Urothelium cell line (cell line): ENCODE measurements at places on chromosomes 7 and 10.

- peak; percentile 44 for DNase-seq
Measured at GRCh38 chr10:90751107-90751997, 106.5 kb downstream of the HTR7 start.

DNA sequence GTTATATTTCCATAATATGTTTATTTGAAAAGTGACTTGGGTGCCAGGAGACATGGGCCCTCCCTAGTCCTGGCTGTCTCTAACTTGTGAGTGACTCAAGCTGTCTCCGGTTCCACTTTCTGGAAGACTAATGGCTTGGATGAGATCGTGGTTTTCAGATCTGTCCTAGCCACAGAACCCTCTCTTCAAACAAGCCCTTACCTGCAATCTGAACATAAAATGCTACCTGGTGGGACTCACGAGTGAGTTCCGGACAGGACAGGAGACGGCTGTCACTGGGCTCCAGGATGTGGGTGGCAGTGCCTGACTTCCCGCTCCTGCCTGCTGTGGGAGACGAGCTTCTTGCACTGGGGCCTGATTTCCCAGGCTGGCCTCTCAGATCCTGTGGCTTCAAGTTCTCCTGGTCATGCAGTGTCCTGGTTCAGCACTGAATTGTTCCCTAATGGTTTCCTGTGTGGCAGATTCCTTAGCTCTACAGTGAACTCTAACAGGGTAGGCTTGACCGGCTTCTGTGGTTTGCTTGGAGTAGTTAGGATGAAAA lies 26.0 kb upstream of the PFKFB3 start:
- no peak for DNase-seq

DNA sequence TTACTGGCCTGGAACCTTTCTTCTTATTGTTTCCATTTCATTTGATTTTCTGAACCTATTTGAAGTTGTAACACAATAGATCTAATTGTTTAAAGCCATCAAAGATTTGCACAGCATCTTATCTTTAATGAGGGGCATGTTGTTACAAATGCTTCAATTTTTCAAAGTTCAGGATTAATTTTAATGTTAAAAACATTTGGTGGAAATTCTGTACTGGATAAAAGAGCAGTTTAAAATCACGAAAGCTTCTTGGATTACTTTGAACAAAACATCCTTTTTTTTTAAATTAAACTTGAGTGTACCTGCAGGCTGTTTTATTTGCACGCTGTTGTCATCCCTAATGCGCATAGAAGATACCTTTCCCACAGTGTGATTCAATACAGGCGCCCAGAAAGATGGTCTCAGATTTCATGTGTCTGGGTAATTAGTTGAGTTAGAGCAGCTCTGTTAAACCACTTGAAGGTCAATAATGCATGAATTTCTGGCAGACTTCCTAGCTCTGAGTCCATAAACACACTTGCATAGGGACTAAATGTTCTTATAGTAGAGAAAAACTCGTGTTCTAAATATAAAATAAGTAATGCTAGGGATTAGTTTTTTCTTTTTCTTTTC lies 29.3 kb upstream of the DDX50 start:
- DNase-seq, result no peak

- peak; percentile 20 for DNase-seq
Measured at GRCh38 chr10:126059076-126059826, 162.9 kb downstream of the FANK1 start.

- DNase-seq, result no peak
Measured at GRCh38 chr10:15426558-15426957, 55.5 kb upstream of the FAM171A1 start.

DNA sequence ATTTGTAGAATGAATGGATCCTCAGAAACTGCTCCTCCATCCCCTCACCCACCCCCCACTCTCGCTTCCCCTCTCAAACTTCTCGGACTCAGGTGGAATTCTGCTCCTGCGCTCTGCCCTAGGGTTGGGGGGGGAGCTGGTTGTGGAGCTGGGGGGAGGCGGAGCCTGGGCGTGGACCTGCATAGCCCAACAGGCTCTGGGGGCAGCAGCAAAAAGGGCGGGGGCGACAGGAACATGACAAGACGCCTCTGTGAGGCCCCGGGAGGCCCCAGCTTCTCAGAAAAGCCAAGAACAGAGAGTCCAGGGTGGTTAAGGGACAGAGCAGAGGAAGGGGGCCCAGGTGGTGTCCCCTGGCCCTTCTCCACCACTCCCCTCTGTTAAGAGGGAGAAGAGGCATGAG lies 3.5 kb downstream of the TSC22D4 start:
- DNase-seq, result no peak

DNA sequence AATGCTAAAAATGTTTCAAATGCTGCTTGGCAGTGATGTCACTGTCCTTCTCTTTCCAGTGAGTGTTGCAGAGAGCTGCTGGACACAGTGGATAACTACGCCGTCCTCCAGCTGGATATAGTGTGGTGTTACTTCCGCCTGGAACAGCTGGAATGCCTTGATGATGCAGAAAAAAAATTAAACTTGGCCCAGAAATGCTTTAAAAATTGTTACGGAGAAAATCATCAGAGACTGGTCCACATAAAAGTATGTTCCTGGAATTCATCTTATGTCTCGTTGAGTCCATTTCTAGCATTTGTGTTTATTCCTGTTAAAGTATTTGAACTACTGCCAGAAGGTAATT lies 25.2 kb downstream of the NUB1 start:
- DNase-seq, result no peak

DNA sequence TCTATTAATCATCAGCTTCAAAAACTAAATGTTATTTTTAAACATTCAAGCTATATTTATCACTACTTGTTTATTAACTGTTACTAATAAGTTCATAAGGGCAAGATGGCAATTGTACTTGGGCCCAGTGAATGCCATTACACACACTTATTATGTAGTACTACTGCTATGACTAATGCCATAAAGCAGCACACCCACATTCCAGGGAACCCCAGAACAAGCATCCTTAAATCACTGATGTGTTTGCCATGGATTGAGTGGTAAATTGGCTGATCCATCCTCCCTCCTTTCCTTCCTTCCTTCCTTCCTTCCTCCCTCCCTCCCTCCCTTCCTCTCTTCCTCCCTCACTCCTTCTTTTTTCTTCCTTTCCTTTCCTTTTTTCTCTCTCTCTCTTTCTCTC lies 37.4 kb upstream of the RSU1 start:
- no peak for DNase-seq

DNA sequence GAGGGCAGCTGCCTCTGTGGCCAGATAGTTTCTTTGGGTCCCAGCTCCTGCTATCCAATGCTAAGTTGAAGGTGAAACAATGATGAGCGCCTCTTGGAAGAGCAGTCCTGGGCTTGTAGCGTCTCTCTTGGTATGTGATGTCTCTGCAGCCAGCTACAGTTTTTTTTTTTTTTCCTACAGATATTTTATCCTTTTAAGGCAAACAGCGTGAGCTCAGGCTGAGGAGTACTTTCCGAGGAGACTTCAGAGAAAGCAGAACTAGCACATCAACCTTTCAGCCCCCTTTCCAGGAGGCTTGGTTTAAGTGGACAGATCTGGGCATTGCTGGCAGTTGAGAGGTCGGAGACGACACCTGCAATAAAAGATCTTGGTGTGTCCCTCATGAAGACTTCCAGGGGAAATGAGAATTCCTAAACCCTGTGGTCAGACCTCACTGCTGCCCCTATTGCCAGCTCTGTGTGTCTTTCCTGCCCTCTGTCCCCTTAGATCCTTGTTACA lies 9.1 kb downstream of the PRKG1 start:
- no peak for DNase-seq

DNA sequence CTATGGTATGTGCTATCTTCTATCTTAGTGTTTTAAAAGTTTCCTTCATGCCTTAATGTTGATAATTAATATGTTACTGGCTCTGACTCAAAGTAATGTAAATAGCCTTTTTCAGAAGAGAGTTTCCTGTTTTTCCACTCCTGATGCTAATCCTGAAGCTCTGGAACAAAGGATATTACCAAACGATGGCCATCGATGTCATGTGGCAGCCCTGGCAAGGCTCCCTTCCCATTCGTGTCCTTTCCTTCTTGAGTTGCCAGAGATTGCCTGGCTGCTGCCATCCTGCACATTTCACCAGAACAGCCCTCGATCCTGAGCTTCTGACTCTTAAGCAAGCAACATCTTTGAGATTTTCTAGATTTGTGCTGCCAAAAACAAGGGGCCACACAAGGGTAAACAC lies 46.0 kb downstream of the RNF133 start:
- no peak for DNase-seq

DNA sequence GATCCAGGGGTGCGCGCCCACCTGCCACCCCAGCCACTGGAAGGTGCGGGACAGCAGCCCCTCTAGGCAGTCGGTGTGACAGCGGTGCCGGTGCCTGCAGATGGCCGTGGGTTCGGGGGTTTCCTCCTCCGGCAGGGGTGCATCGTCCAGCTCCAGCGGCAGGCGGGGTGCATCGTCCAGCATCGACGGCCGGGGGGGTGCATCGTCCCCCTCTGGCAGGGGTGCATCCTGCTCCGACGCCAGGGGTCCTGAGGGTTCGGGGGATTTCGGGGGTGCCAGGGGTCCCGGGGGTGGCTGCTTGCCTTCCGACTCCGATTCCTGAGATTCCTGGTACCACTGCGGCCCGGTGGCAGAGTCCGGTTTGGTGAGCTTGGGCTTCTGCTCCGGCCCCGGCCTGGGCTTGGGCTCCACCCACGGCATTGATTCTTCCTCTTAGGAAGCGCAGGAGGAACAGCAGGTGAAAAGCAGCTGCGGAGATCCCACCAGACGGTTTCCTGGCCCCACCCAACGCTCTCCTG lies 90.2 kb upstream of the RAB18 start:
- DNase-seq, result no peak

GRCh38 chr10:109187677-109188076 lies 735.6 kb downstream of the XPNPEP1 start:
- no peak for DNase-seq

DNA sequence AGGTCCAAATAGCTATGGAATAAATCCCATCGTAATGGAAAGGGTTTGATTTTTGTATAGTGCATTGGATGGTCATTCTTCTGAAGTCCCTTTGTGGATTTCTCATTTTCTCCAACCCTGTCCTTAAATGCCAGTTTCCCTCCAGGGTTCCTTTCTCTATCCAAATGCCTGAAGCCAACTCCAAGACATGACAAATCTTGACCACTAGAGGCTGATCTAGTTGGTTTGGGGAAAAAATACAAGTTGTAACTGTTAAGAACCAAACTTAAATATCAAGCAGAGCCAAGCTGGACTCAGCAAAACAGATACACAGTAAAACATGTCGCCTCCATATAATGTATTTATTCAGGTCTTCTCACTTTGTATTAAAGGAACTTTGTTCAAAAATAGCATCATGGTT lies 28.7 kb downstream of the FRMD4A start:
- DNase-seq, result no peak

DNA sequence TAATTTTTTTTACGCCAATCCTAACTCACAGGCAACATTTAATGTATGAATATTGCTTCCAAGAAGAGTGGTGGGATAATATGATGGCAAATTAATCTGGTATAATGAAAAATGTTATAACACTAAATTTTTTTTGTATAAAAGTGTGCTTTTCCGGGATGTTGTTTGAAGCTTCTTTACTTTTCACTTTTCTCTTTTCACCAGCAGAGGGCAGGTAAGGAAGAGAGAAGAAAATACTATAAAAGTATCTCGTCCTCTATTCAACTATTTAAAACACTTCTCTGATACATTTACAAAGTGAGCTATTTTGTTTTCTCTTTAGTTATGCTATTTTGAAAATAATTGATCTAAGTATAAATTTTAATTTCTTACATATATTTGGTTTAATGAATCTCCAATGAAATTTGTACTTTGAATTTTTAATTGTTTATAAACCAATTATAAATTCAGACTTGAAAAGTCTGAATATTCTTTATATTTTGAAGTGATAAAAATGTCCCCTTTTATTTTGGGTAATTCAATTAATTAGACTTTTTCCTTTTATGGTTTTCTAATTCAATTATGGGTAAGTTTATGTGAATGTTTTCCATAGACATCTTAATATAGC lies 20.7 kb upstream of the CFTR start:
- peak; percentile 5 for DNase-seq

DNA sequence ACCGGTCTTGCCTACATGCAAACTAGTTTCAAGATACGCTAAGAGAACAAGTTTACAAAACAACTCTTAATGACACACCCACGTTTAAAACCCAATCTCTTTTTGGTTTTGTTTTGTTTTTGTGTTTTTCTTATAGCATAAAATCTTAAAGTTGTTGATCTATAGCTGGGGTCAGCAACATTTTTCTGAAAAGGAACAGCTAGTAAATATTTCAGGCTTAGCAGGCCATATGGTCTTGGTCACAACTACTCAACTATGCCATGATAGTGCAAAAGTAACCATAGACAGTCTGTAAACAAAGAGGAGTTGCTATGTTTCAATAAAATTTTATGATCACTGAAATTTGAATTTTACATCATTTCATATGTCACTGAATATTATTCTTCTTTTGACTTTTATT lies 327.4 kb downstream of the AGMO start:
- DNase-seq, result no peak

GRCh38 chr7:118731854-118732253 lies 507.4 kb downstream of the ANKRD7 start:
- DNase-seq, result no peak

GRCh38 chr7:26153241-26153822 lies 1.3 kb downstream of the NFE2L3 start:
- no peak for DNase-seq

GRCh38 chr7:39565538-39565937 lies 666 bp upstream of the YAE1 start:
- no peak for DNase-seq

GRCh38 chr7:39651265-39651664 lies 27.9 kb downstream of the RALA start:
- DNase-seq, result peak; percentile 29

GRCh38 chr10:1807196-1807595 lies 69.9 kb upstream of the ADARB2 start:
- no peak for DNase-seq

DNA sequence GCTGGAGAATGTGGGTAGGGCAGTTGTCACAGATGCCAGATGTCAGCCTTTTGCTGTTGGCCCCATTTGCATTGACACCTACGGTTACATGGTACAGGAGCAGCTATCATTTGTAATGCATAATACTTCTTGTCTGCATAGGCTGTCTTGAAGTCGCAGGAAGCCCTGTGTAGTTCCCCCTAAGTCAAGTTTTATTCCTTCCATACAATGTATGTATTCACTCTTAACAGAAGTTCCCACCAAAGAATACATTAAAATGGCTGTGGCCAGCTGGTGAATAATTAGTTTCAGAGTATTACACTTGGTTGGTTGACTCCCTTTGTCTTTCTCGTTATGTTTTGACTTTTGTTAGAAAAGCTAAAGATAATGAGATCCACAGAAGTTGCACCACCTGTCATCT lies 1169.0 kb downstream of the REEP3 start:
- no peak for DNase-seq

DNA sequence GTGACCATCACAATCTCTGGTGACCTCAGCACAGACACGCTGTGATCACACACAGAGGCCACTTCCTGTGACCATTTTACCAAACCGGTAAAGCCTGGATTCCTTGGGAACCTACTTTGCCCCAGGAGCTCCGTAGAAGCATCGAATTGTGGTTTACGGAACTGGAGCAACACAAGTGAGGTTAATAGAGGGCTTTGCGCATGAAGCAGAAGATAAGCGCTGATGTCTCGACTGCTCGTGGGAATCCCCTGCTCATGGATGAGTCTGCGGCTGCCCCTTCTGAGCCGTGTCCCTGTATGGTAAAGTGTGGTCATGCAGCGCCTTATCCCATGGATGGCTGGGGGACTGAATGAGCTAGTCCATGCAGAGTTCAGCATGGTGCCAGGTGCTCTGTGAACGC lies 53.6 kb downstream of the VIPR2 start:
- DNase-seq, result no peak

GRCh38 chr10:1301143-1301542 lies 245.0 kb downstream of the WDR37 start:
- no peak for DNase-seq

GRCh38 chr10:99548041-99548530 lies 15.3 kb downstream of the NKX2-3 start:
- peak; percentile 64 for DNase-seq
